Activated naive CD8-positive, alpha-beta T cell treated with anti-CD3 and anti-CD28 coated beads for 36 hours (primary cell): ENCODE measurements at places on chromosomes 11 and 22. TPM values are rescaled to one million over a fixed set of nuclear protein-coding genes. Genes with fewer than 3 reads are reported as not detected.

GRCh38 chr11:69647390-69647748 is 6.4 kb downstream of the CCND1 start:
- no peak for DNase-seq

- no peak for DNase-seq
These were observed 24.0 kb downstream of the SMCO4 start for GRCh38 chr11:93519179-93519578.

DNA sequence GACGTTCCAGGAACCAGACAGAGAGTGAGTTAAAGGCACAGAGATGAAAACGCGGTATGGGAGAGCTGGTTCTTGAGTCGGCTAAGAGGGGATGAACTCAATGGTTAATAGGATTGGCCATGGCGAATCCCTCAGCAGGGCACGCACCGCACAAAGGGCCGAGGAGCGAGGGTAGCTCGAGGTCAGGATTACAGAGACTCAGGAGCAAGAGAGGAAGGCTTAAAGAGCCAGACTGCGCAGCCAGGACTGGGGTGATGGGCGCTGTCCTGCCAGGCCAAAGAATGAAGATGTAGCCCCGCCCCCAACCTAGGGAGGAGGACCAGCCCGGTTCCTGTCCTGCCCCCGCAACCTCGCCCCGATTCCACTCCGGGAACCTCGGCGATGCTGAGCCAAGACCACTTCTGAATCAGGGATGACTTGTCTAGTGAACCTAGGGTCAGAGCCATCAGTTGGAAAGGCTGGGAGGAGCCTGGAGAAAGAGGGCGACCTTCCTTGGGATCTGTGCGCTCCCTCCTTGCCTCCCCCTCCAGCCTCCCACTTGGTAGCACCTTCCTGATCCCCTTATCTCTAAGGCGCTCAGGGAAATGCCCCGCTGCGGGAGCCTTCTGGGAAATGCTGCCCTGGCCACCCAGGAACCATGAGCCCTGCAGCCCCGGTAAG is at the start of gene PLEKHB1:
Gene PLEKHB1, plus strand, starts transcription at position 610 of the 660 bp plus-strand sequence. Its CDS starts 28 bp downstream, at position 638.
- no peak for DNase-seq

DNA sequence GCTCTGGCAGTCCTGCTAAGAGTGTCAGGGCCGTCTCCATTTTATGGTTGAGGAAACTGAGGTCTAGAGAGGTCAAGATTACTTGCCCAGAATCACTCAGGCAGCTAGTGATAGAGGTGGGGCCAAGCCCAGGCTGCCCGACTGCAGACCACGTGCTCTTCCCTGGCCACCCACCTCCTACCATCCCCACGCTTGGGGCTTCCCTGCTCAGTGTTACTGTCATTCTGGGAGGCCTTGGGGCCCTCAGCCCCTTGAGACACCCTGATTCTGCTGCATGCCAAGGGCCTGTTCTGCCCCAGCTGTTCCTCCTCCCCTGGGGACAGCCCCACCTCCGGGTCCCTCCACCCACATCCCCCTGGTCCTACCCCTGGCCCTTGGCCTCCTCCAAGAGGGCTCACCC is 17.2 kb upstream of the TAB1 start:
- DNase-seq, result no peak

- no peak for DNase-seq
These were observed 48.2 kb downstream of the RTL6 start for GRCh38 chr22:44449683-44450425.

DNA sequence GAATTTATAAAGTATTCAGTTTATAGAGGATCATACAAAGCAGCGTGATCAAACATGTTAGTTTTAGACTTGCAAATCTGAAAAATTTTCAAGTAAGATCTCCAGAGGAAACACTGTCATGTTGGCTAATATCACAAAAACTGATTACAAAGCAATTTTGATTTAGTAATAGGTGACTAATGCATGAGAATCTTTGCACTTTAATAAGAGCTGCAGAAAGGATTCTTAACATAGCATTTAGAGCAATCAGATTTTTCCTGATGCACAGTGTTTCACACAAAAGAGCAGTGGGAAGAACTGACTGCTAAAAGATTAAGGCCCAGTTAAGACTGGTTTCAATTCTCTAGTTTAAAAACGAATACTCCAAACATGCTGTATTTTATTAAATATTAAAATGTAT is 321.2 kb downstream of the GUCY1A2 start:
- no peak for DNase-seq

DNA sequence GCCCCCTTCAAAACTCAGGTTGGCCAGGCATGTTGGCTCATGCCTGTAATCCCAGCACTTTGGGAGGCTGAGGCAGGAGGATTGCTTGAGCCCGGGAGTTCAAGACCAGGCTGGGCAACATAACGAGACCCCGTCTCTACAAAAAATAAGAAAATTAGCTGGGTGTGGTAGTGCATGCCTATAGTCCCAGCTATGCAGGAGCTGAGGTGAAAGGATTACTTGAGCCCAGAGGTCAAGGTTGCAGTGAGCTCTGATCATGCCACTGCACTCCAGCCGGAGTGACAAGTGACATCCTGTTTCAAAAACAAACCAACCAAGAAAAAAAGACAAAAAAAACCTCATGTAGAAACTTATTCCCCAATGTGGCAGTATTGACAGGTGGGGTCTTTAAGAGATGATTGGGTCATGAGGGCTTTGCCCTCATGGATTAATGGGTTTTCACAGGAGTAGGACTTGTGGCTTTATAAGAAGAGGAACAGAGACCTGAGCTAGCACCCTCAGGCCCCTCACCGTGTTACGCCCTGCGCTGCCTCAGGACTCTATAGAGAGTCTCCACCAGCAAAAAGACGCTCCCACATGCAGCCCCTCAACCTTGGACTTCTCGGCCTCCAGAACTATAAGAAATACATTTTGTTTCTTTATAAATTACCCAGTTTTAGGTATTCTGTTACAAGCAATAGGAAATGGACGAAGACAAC is 22.3 kb downstream of the LAYN start:
- no peak for DNase-seq

DNA sequence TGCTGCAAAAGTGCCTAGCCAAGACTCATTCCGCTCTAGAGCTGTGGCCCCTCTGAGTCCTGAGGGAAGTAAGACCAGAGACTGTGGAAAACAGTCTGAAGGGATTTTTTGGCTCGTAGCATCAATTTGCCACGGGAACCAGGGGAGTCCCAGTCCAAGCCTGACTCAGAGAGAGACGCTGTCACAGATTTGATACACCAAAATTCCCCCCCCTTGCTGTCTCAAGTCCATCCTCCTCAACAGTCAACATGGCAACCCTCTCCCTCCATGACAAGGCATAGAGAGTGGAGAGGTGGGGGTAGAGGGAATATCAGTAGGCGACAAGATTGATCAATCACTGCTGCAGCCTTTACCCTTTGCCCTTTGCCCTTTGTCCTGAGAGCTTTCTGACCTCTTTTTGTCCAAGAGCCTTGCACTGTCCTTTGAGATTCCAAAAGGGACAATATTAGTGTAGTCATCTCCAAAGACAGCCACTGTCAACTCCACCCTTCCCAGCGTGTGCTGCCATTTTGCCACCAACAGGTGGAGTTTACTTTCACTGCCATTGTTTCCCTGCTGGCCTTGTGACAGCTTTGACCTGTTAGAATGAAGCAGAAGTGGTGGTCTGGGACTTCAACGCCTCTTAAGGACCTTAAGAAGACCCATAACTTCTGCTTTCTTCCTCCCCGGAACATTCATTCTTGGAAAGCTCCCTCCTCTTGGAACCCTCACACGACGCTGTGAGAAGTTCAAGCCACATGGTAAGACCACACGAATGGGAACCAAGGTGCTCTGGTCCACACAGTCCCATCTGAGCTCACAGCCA is 7.3 kb downstream of the SLC15A3 start:
- no peak for DNase-seq

DNA sequence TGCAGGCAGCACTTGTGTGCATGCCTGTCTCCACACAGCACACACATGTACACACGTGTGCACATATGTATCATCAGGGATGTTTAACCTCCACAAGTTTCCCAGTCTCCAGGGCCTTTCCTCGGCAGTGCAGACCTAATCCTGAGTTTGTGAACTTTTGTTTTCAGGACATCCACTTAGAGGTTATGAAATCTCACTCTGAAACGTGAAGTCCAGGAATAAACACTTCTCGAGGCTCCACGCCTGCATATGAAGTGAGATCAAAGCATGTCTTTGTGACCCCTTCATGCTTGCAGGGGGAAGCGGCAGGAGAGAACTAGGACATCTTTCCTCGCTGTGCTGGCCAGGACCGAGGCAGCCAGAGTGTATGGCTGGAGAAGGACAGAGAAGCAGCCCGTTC is 3.1 kb downstream of the SHISAL1 start:
- DNase-seq, result no peak

DNA sequence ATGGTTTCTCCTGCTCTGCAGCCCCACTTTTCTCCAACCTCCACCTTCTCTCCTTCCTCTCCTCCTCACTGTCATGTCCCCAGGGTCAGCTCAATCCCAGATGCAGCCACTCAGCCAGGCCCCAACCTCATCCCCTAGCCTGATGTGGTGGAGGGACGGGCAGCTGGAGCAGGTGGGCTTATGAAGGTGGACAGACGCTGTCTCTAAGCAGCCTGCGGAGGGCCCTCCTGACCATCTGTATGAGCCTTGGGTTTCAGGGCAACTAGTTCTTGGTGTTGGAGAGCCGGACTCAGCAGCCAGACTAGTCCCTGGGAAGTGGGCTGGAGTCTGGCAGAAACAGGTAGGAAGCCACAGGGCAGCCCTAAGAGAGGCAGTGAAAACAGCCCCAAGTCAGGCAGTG is 18.1 kb downstream of the CRYBB2 start:
- DNase-seq, result no peak

DNA sequence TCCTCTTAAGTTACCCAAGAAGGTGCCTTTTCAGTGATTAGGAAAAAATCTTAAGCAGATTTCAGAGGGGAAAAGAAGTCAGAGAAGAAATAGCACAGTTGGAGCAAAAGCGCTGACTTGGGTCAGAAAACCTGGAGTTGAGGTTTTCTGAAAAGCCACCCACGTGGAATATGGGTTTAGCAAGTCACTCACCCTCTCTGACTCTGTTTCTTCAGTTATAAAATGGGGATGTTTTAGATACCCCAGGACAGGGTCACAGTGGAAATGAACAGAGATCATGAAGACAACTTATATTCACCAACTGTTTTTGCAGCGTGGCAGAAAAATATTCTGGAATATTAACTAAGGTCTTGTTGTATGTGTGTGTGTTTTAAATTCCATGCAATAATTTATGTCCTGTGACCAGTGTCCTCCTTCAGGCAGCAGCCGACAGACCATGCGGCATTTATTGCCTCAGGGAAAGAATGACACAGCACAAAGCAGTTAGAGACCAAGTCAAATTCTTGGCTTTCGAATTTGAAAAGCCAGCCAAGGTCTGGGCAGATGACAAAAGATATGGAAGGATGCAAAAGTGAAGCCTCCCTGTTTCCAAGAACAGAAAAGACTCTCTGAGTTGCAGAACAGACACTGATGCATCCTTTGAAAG is 119.9 kb downstream of the MIAT start:
- DNase-seq, result no peak

DNA sequence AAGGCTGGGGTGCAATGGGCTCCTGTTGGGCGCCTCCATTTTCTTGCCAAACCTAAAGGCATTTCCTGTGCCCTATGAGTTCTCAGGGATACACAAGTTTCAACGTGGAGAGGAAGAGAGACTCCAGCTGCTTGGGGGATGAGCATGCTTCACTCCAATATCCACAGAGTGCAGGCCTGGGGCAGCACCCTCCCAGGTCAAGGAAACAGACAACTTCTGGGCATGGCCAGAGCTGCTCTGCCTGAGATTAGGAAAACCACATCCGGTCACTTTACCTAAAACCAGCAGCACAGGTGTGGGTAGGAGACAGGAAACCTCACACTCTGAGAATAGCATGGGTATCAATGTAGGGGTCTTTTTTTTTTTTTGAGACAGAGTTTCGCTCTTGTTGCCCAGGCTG is 28.7 kb downstream of the TMEM184B start:
- DNase-seq, result no peak

DNA sequence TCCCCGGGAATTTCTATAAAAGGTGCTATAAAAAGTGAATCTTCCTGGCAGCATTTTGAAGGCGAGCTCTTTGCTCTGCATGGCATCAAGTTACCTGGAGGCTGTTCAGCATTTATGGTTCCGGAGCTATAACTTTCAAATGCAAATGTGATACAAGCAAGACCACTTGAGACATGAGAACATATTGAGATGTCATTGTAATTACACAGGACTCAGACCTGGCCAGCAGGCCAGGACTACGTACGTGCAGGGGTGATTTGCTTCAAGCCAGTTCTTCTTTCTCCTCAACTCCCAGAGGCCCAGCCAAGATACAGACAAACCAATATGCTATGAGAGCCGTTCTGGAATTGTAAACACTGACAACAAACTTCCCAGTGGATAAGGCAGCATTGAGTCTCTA is 227.4 kb upstream of the FAT3 start:
- no peak for DNase-seq

- no peak for DNase-seq
These were observed 100.6 kb downstream of the CSNK2A3 start for GRCh38 chr11:11252403-11252802.

- no peak for DNase-seq
These were observed 110.6 kb downstream of the MSANTD4 start for GRCh38 chr11:105911454-105911853.

DNA sequence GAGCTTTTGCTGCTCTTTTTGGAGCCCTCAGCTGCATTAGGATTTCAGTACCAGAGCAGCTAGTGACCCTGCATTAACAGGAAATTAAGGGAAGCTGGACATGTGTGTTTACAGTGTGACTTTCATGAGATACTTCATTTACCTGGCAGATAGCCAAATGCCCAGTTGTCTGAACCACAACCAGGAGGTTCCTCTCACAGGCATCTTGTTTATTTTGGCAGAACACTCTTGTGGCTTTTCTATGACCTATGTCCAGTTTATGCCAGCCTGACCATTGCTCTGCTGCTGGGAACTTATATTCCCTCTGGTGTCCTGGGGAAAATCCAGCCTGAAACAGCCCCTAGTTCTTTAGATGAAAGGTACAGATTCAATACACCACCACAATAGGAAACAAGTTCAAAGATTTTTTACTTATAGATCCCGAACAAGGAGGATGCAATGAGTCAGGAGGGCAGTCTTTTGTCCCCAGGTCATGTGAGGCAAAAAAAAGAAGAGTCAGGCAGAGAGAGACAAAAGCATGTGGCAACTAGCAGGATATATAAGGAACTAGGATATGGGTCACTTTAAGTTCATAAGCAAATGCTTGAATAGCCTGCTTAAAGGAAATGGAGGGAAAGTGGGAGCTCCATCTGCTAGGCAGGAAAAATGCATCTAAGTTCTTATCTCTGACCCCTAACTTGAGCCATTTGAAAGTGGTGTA is 379.3 kb downstream of the INSC start:
- no peak for DNase-seq

The USP2 gene
- total RNA-seq, result 1.4 TPM

The RAC2 gene
- 518 TPM for total RNA-seq

The OR51B5 gene
- total RNA-seq, result not detected

The OR56A1 gene
- total RNA-seq, result not detected

The OR52N4 gene
- total RNA-seq, result 0.35 TPM

The VPREB1 gene
- total RNA-seq, result not detected

The APOL6 gene
- total RNA-seq, result 55.8 TPM

The MORC2 gene
- total RNA-seq, result 25.7 TPM
